CD4-positive, alpha-beta T cell treated with Interleukin-21 for 1 hour (primary cell): ENCODE measurements at places on chromosomes 5 and 9.

DNA sequence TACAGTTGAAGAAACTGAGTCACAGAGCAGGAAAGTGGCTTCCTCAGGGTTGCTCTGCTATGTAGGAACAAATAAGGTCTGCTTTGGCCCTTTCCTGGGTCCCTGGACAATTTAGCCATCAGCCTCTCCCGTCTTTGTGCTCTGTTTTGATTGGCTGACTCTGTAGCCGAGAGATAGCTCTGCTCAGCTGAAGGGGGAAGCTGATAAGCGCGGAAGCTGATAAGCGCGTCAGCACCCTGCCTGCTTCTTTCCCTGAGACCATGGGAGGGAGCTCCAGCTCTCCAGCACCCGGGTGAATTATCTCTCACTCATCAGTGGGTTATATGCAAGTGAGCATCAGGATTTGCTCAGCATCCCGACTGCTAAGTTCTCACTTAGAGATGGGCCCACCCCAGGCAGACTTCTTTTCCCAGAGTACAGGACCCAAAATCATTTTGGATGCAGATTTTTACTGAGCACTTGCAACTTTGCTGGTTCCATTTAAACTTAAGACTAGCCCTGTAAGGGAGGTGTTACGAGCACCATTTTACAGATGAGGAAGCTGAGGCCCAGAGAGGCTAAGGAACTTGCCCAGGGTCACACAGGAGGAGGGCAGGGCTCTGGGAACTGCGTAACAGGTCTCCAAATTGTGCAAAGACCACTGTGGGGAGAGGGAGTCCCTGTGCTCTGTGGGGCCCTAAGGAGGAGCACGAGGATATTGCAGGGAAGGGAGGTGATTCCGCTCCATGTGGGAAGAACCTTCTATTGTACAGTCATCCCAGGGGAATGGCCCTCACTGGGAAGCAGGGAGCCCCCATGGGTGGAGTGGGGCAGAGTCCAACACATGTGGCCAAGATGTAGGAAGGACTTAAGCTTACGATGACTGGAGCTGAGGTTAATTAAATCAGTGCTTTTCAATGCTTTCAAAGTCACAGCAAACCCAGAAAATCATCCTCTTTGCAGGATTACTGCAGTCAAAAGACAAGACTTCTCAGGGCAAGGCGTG lies 83.7 kb upstream of the ORM1 start:
- DNase-seq, result no peak

- DNase-seq, result peak; percentile 6
These were observed 225.0 kb downstream of the AOPEP start for GRCh38 chr9:94951324-94952135.

DNA sequence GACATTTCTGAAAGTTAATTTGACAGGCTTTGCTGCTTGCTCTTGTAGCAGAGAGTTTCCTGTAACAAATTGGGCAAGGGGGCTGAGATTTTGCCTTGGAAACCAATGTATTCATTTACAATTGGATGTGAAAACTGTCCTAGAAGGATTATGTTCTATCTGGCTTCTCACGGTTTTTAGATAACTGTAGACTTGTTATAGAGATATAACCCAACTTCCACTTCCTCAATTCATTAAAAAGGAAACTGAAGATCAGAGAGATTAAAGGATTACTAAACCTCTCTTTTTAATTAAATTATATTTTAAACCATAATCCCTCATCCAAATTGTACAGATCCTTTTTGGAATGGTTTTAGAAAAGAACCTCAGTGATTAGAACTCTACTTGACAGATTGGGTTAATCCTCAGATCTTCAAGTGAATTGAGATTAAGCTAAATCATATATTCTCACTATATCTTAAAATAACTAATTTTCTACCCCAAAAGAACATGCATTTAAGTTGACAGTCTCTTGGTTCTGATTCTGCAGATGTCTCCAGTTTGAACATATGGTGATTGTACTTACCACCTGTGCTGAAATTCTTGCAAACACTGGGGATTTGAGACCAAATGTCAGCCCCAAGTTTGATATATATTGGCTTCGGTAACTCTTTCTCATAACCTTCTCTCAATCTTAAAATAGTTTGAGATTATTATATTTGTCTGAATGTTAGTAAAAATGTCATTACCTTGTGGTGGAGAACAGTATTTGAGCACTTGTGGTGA lies 130.1 kb upstream of the C9orf72 start:
- DNase-seq, result no peak

DNA sequence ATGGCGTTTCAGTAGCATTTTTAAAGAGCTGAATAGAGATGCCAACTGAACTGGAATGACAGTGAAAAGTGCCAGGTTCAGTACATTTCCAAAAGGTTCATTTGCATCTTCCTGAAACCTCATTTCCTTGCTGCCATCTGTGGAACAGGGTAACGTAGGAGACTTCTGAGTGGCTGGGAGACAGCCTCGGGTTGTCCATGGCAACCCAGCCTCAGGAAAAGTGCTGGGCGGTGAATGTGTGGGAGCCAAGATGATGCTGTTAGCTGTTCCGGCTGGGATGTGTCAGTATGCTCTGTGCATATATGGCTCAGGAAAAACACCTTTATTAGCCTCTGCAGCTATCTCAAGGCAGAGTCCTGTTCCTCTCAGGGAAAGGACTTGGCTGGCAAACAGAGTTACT lies 87.5 kb downstream of the KLHL3 start:
- DNase-seq, result no peak

DNA sequence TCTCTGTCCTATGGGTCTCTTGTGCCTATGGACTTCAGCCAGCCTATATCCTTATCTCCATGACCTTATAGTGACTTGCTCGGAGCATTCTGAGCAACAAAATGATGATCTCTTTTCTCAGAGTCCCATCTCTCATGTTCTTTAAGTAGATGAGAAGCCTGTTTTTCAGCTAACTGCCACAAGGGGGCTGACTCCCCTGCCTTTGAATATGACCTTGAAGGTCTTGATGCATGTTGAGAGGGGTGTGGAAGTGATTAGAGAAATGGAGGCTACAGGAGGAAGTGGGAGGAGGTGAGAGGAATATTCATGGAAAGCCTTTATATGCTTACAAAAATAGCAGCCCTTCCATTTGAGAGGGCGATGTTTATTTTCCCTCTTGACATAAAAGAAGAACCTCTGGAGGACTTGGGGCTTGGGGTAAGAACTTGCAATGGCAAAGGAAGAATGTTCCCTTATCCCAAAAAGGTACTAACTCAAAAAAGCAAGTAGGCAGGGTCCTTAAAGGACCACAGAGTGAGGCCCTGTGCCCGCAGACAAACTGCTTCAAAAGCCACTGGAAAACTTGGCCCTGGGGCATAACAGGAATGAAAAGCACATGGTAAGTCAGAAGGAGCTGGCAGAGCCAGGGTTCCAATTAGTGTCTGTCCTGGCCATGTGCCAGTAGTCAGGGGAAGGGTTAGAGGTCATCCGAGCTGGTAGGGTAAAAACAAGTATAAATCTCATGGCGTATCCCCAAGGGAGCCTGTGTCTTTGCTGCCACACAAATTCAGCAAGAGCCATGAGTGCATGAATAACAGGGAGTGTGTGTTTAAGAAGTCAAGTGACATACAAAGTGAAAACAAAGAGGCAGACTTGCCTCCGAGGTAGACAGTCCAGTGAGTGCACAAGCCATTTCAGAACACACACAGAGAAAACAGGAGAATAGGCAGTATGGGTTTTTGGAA lies 39.1 kb downstream of the FGD3 start:
- DNase-seq, result peak; percentile 72

GRCh38 chr5:148474025-148474511 lies 90.3 kb downstream of the FBXO38 start:
- DNase-seq, result no peak

DNA sequence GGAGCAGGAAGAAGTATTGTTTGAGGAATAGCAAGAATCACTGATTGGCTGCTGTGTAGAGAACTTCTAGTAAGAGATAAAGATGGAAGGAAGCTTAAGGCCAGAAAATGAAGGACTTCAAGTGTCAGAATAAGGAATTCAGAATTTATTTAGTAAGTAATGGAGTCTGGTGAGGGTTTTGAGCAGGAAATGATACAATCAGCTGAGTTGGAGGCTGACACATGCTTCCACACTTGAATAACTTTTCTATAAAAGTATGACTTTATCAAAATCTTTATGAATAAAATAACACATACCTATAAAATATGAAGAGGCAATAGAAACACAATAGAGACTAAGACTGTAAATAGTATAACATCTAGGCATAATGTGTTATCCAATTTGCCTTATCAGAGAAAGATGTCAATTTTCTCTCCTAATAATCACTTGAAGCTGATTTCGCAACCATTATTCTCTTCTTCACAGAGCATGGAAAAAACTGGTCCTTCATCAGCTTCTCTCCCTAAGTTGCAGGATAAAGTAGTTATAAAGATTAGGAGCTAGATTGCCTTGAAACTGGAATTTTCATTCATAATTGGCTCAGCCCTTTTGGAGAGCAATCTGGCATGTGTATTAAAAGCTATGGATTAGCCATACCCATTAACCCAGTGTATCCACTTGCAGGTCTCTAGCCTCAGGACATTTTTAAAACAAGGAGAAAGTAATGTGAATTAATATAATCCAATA lies 143.4 kb downstream of the ZNF608 start:
- no peak for DNase-seq

DNA sequence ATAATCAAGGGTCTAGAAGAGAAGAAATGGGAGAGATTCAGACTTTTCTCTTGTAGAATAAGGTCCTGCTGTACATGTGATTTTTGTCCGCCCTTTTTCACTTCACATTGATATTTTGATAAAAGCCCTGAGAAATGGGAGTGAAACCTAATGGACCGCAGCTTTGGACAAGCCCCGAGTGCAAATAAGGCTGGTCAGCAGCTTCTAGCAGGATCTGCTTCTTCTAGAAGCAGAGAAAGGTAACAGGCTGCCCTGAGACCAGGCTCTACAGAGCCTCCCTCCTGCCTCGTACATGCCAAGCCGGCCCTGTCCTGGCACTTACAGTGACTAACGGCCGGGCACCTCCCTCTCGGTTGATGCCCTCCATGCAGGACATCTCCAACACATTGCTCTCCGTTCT lies 33.4 kb downstream of the ACER2 start:
- DNase-seq, result no peak

DNA sequence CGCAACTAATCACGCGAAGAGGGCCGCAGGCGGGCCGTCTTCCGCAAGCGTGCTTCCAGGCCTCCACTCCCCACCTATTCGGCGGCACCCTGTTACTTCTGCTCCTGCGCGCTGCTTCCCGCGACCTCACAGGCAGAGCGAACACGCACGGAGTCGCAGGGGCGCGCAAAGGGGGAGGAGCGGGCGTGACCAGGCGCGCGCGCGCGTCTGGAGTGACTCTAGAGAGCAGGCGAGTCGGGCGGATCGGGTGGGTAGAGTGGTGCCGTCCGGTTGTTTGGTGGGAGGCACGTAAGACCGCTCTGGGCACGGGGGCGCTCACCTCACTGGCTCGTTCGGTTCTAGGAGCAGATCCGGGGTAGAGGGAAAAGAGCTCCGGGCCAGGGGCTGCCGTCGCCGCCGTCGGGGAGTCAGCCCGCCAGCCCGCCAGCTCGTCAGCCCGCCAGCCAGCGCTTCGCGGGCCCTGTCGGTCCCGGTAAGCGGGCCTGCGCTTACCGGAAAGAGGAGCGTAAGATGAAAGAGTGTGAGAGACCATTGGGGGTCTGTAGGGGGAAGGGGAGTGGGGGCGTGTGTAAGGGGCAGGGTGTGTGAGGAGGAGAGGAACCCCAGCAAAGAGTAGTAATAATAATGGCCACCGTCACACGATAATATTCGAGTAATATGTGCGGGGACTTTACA lies at the start of gene CNOT8:
Gene CNOT8 (plus strand): TSS at position 331 of the 675 bp plus-strand sequence. CDS start 4,652 bp downstream, outside the sequence.
- DNase-seq, result peak; percentile 97

GRCh38 chr9:81685763-81686613 lies 3.4 kb downstream of the TLE1 start:
- DNase-seq, result no peak

DNA sequence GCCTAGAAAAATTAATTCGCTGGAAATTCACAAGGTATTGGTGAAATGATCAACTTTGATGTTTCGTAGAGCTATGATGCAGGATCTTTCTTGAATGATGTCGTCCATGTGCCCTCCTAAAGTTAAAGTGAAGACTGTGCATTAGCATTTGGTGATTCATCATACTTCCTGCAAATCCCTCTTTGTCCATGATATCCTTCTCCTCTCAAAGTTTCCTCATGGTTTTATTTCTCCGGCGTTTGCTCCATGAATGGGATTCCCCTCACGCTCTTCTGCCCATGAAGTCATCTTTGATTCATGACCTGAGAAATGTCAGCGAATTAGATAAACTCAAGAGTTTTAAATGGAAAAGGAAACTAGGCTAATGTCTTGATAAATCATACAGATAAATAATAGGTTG lies 372.7 kb downstream of the PSAT1 start:
- no peak for DNase-seq

DNA sequence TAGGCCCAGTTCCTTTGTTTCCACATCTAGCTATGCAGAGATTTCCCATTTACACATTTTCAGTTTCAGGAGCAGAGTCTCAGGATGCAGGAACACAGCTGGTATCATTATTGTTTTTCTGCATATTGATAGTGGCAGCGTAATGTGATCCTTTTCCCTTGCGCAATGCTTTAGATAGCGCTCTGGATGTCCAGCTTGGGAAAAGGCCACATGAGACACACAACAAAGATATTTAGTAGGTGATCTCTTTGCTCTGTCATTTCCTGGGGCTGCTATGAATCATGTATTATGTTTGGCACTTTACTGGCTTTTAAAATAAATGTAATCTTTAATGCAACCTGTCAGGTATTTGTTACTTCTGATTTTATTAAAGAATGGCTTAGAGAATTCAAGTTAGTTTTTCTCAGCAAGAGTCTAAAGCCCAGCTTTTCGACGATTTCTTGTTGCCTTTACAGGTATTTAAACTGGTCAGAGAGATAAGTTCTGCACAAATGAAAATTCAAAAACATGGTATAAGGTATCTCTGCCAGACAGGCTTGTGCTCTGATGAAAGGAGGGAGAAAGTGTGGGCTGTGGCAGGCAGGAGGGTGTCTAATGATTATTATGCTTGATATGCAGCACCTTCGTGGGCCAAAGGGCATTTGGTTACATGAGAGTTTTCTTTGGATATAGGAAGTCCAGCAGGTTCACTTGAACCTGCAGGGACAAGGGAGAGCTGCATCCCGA lies 42.2 kb downstream of the PTTG1 start:
- DNase-seq, result no peak

GRCh38 chr9:120737416-120738165 lies 23.3 kb upstream of the MEGF9 start:
- DNase-seq, result no peak

DNA sequence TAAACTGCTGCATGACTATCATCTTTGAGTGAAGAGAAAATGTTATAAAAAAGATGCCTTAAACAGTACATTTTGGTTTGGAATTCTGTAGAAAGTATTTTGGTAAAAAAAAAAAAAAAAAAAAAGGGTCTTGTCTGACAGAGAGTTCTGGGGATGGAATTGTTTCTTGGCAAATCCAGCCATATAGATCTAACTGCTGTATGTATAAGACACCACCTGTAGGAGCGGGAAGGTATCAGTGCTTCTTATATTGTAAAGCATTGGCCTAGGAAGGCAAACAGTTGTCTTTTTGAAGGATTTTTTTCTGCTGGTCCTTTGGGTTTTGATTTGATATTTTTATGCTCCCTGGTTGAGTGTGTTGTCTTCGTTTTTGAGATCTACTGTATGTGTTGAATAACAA lies 2.8 kb downstream of the PURA start:
- DNase-seq, result no peak

DNA sequence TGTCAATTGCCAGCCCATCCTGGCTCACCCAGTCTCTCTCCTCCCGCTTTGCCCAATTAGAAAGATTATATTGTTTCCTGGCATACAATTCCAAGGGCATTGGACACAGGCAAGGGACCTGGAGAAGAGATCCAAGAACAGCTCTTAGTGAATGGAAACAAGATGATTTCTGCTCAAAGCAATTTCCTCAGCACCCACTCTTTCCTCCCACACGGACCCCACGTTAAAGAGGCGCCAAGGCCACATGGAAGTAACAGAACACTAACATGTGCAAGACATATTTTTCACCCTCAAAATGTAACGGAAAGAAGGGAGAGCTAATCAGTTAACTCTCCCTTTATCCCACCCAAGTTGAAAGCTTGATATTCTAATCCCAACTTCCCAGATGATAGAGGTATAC lies 111.2 kb downstream of the LHFPL2 start:
- no peak for DNase-seq
